ENCODE measurements at places on chromosomes 7 and 10.

DNA sequence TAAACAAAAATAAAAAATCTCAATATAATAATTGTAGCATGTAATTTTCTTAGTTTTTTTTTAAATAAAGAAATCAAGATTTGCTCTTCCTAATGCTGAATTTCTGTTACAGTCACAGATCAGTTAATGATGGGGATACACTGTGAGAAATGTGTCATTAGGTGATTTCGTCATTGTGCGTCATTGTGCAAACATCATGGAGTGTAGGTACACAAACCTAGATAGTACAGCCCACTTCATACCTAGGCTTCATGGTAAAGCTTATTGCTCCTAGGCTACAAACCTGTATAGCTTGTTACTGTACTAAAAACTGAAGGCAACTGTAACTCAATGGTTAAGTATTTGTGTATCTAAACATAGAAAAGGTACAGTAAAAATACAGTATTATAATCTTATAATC lies 74.4 kb upstream of the LSM8 start:
- no peak overlapping the region for H3K4me3 ChIP-seq
- no peak for DNase-seq
- peaks cover 11% of the 10 kb centered on the region for H3K27me3 ChIP-seq
- no peaks in the 10 kb centered on the region for H3K36me3 ChIP-seq
- no peak overlapping the region for H3K27ac ChIP-seq
- H3K4me1 ChIP-seq: no peaks in the 10 kb centered on the region

- no peak for DNase-seq
- peaks cover 56% of the 10 kb centered on the region for H3K27me3 ChIP-seq
- H3K27ac ChIP-seq: no peak overlapping the region
- peaks cover 6% of the 10 kb centered on the region for H3K36me3 ChIP-seq
Observed at GRCh38 chr7:35468606-35469005, 214.7 kb upstream of the TBX20 start.

DNA sequence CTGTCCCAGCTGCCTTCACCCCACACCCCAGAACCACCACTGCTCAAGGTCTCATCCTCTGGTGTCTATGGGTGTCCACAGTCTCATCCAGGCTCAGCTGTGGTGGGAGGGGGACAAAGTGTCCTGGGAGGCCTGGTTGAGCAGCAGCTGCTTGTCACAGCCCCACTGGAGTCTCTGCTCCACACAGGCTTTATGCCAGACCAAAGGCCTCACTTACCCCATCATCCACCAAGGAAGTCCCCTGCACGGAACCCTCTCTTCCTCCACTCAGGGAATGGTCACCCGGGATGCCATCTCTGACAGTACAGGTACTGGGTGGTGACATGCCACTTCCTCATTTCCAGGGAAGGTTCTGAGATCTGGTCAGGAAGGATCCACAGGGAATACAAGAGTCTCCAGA lies 925.4 kb upstream of the ZNF722 start:
- no peaks in the 10 kb centered on the region for H3K36me3 ChIP-seq
- H3K4me1 ChIP-seq: no peaks in the 10 kb centered on the region
- H3K27me3 ChIP-seq: no peaks in the 10 kb centered on the region
- H3K27ac ChIP-seq: no peak overlapping the region
- DNase-seq: no peak
- H3K4me3 ChIP-seq: no peak overlapping the region

GRCh38 chr10:47101196-47101595 lies 190.0 kb downstream of the PTPN20 start:
- peaks cover 6% of the 10 kb centered on the region for H3K4me1 ChIP-seq
- peaks cover 3% of the 10 kb centered on the region for H3K36me3 ChIP-seq
- H3K27me3 ChIP-seq: no peaks in the 10 kb centered on the region

DNA sequence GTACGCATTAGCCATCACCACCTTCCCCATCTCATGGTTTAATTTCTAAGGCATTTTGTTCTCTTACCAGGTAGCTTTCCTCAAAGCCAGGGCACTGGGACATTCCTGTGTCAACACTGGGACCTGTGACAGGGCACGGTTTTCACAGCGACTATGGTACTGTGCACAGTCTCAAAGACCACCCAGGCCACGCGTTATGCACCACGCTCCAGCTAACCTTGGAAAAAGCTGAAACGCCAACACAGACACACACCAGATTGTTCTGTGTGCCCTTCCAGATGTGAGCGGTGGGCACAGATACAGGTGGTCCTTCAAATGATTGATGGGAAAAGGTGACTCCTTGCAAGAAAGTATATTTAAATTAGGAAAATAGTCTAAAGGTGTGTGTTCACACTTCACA lies 337.3 kb downstream of the WDR37 start:
- no peaks in the 10 kb centered on the region for H3K27me3 ChIP-seq
- H3K36me3 ChIP-seq: no peaks in the 10 kb centered on the region
- DNase-seq: no peak
- no peak overlapping the region for H3K27ac ChIP-seq
- no peaks in the 10 kb centered on the region for H3K4me1 ChIP-seq
- H3K4me3 ChIP-seq: no peak overlapping the region
